ENCODE measurements at places on chromosomes 6 and 20.

DNA sequence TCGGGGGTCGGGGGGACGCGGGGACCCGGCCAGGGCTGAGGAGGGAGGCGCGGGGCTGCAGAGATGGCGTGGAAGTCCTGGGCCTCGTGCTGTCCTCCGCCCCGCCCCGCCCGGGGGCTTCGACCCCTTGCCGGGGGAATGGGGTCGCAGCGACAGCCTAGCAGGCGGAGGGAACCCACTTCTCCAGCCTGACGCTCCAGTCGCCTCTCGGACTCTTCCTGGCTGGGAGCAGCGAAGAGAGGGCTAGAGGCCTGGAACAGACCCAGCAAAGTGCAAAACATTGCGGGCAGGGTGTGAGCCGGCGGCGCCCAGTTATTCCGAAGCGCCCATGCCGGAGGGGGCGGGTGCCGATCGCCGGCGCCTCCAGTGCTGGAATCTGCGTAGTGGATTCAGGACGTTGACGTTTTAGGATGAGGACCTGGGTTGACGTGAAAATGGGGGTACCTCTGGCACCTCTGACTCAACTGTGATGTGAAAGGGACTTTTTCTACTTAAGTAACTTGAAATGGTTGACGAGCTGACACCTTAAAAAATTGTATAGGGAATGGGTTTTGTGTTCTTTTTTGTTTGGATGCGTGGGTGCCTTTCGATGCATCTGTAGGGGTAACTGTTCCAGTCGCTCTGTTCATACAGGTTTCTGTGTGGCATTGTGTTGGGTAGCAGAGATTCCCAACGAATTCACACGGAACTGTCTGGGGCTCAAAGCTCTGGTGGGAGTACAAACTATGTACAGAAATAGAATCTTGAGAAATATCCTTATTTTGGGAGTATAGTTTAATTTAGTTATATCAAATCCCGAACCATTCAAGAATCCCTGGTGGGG, 1.4 kb downstream of the SLC35F1 start:
- DNase-seq = no peak

DNA sequence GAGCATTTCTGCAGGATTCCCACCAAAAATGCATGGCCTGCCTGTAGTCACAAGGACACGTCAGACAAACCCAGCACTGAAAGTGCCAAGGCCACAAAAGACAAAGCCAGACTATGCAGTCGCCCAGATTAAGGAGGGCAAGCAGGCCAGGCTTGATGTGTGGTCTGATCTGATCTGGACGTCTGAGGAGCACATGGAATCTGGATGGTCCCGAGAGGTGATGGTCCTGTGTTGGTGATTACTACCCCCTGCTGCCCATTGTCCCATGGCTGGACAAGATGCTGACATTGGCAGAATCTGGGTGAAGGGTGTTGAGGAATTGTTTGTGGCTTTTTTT, 17.1 kb downstream of the NPEPL1 start:
- no peak for DNase-seq

- DNase-seq = no peak
Measured at GRCh38 chr6:63249875-63250482, 38.7 kb downstream of the FKBP1C start.

DNA sequence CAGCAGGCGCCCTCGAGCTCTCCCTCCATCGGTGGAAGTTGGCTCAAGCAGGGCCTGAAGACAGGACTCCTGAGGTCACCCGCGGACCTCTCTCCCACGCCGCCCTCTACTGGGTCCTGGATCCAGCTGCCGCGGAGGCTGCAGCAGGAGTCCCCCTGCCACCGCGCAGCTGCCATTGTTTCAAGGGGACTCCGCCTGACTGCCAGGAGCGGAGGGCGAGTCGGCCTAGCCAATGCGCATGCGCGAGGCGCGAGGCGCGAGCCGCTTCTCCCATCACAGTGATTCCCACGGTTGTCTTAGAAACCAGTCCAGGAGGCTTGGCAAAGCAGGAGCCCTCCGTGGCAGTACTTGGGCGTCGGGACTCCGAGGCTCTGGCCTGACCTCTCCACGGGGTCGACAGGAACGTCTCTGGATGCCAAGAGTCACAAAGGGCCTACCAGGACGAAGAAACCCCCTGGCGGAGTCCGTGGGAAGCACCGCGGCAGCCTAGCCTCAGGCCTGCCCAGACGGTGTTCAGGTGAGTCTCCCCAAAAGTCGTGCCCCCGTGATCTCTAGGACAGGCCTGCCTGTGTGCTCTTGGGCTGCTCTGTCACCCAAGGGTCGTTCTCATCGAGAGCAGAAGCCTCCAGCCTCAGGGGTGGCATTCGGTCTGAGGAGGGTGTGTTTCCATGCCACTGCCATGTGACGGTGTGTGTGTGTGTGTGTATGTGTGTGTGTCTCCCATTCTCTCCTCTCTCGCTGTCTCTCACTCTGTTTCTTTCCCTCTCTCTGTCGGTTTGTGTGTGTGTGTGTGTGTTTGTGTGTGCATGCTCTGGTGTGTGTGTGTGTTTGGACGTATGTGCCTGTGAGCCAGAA, 290.6 kb upstream of the ZNF337 start:
- peak; percentile 20 for DNase-seq

GRCh38 chr20:31595654-31596411, 9.3 kb upstream of the ID1 start:
- DNase-seq = no peak

GRCh38 chr6:72216222-72217068, 330.1 kb downstream of the RIMS1 start:
- no peak for DNase-seq

DNA sequence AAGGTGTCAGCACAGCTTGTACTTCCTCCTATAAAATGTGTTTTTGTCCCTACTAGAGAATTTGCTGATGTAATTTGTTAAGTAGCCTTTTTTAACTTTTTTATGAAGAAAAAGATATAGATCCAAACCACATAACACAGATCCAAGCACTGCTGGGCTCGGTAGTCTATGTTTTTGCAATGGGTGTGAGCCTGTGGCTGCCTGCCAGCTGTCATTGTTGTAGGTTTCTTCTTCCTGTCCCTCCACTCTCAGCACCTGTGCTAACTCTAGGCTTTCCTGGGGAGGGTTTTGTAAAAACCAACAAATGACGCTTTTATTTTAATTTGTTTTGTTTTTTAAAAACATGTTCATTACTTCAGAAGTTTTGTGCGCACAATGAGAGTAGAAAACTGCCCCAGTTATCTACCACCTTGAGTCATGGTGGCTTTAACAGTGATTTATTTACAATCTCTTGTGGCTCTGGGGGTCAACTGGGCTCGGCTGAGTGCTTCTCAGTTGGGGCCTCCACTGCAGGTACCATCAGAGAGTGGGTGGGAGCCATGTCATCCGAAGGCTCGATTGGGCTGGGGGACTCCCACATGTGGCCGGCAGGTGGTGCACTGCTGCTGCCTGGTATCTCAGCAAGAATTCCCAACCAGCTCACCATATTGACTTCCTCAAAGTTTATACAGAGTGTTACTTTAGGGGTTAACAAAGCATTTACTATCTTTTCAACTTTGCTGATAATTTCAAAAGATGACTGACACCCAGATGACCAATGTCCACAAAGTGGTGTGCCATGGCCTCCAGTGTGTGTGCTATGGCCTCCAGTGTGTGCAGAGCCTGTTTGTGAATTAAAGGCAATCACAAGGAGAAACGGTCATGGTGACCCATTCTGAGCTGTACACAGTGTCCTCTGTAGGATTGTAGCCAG, 3.0 kb upstream of the CCR6 start:
- DNase-seq = no peak

GRCh38 chr6:167294241-167294640, 3.1 kb downstream of the UNC93A start:
- no peak for DNase-seq

DNA sequence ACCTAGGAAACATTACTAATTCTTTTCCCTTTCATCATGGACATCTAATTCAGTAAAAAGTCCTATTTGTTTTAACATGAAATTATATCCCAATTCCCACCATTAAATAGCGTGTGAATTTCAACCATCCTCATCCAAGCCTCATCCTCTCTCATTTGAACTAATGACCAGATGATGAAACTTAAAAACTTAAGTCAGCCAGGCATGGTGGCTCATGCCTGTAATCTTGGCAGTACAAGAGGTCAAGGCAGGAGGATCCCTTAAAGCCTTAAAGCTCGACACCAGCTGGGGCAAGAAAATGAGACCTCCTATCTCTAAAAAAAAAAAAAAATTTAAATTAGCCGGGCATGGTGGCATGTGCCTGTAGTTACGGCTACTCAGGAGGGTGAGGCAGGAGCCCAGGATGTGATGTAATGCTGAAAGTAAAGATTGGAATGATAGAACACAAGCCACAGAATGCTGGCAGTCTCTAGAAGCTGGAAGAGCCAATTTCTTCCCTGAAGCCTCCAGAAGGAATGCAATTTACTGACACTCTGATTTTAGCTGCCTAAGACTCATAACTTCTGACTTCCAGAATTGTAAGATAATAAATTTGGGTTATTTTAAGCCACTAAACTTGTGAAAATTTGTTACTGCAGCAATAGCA, 27.1 kb upstream of the HAO1 start:
- DNase-seq = no peak

DNA sequence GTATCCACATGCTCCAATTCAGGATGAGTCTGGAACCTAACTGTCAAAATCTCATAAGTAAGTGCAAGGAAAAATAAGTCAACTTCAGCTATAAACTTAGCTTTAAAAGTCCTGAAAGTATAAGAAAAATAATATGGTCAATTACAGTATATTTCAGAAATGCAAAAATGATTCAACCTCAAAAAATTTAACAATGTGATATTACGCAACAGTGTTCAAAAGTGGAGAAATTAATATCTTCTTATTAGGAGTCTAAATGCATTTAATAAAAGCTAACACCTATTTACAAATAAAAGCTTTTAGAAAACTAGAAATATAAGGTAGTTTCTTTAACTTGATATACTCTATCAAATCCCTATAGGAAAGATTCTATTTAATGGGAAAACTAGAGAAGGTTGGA, 111.2 kb upstream of the OPRM1 start:
- no peak for DNase-seq

- no peak for DNase-seq
Measured at GRCh38 chr6:7532232-7532631, 9.2 kb upstream of the DSP start.

GRCh38 chr6:140806431-140806830, 1326.3 kb upstream of the GJE1 start:
- DNase-seq = no peak

GRCh38 chr6:3778701-3779573, 27.4 kb upstream of the PXDC1 start:
- no peak for DNase-seq

DNA sequence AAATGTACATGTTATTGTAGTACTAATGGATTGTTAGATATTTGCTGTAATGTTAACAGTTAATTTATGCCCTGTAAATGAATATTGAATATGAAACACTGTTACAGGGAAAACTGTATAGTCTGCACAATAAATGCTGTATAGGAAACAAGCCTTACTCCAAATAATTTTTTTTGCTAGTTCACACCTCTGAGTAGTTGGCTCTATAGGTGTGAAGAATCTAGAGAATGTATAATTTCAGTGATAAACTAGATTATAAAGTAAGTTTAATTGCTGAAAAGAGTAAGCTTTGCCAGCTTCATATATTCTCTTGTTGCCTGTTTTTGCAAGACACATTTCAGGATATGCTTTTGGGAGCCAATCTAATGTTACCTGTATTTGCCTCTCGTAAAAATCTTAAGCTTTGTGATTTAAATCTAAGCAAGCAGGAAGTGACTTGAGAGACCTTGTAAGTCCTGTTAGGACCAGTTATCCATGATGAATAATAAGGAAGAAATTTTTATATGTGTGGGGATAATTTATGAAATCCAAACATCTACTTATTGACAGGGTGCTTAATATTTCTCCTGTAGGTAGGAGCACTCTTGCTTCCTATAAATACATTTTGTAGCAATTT, 232.4 kb downstream of the ZFAND3 start:
- no peak for DNase-seq

DNA sequence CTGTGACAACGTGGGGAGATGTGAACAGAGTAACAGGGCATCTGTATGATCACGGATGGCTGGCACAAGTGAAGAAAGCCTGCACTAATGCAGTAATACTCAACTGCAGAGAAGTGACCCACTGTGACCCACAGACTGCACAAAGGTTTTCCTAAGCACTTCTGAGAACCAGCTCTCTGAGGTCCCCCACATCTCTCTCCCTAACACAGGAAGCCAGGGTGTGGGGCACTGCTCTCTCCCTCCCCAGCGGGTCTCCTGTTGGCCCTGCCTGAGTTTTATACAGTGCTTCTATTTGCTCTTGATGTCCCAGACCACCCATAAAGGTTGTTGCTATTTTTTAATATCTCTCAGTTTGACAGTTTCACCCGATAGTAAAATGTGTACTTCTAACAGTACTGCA, 11.3 kb downstream of the APMAP start:
- DNase-seq = no peak

- no peak for DNase-seq
Measured at GRCh38 chr20:61756966-61757677, 308.6 kb downstream of the TAF4 start.

- DNase-seq = no peak
Measured at GRCh38 chr6:26195924-26196845, 109.0 kb downstream of the HFE start.

Data from stimulated activated CD8-positive, alpha-beta memory T cell treated with anti-CD3 and anti-CD28 coated beads, Interleukin-4, amount 100 ng/mL, for 4 hours (primary cell).